ENCODE measurements at places on chromosomes 5 and 9. TPM values are rescaled to one million over a fixed set of nuclear protein-coding genes. Genes with fewer than 3 reads are reported as not detected.
A peak's percentile ranks its signal among the peaks of the same experiment; 100 is the strongest.

Gene MARCHF11
- total RNA-seq = not detected

Gene ETF1
- 84.9 TPM for total RNA-seq

DNA sequence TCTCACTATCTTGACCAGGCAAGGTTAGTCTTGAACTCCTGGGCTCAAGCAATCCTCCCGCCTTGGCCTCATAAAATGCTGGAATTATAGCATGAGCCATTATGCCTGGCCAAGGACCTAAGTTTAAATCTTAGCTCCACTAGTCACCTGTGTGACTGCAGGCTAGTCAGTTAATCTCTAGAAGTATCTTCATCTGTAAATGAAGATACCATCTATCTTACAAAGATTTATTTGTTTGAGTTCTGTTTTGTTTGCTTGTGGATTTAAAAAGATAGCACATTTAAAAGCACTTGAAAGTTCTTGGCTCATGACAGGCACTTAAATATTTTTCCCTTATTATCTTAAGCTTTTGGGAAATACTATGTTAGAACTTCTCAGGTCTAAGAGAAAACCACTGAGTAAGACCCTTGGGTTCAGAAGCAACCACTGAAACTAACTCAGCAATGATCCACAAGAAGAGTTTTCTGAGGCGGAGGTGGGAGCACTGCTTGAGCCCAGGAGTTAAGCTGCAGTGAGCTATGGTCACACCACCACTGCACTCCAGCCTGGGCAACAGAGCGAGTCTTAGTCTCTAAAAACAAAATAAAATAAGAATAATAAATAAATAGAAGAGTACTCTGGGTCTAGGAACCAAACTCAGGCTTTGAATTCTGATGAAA is 19.1 kb downstream of the TMEM245 start:
- DNase-seq = peak; percentile 75

DNA sequence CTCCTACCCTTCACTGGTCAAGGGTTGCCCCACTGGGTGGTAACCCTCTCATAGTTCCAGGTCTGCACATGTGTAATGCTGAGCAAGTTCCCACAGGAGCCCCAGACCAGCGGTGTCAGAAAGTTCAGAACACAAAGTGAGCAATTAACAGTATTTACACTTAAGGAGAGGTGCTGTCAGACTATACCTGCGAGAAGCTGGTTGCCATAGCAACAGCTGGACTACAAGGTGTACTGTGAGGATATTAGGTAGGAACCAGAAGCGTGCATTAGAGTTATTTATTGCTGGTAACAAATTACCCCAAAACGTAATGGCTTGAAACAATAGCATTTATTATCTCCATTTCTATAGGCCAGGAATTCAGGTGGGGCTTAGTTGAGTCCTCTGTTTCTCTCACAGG is 317.0 kb upstream of the RPS23 start:
- DNase-seq = no peak

- DNase-seq = no peak
Measured at GRCh38 chr5:129717751-129718310, 30.1 kb upstream of the MINAR2 start.

GRCh38 chr9:136138566-136138965 is 19.9 kb upstream of the TMEM250 start:
- no peak for DNase-seq

Data from thyroid gland (tissue), 4 donors.